ENCODE measurements at places on chromosomes 7 and 10.

DNA sequence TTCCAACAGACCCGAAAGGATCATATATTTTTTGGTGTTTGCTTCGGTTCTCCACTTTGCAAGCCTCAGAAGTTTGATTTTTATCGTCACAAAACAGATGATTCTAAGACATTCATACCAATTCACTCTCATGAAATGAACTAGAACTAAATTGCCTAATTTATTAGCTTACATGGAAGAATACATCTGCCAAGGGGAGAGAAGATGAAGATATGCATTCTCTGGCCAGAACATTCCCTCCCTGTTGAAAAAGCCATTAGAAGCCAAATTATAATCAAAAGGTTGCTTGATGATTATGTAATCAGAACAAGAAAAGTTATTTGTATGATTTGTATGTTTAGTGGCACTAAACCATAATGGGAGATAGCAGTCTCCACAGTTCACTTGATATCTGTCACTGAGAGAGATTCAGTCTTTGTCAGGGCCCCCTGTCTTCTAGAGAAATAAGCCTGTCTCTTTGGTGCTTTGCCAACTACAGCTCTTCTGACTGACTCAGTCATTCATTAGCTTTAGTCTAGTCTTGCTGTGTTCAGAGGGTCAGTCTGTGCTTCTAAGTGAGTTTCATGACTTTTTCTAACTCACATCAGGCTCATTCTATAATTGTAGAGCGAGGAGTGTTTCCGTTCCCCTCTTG lies 95.3 kb upstream of the GNAI1 start:
- no peak for DNase-seq

GRCh38 chr7:157970744-157971143 lies 616.9 kb downstream of the PTPRN2 start:
- DNase-seq = no peak

DNA sequence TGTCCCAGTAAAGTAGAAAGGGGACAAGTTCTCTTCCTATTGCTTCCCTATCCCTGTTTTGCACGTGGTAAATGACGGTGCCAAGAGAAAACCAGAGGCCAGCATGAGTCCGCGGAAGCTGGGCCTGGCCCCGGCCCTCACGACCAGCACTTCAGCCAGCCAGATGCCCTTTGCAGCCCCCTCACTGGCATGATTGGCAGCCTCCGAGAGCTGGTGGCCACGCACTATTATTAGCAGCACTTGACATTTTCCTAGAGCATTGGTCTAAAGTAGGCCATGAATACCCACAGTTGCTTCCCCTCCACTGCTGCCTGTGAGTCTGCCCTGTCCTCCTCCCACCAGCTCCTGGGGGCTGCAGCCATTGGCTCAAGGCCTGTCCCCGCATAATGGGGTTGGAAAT lies 369.1 kb downstream of the PLXNA4 start:
- DNase-seq = no peak

DNA sequence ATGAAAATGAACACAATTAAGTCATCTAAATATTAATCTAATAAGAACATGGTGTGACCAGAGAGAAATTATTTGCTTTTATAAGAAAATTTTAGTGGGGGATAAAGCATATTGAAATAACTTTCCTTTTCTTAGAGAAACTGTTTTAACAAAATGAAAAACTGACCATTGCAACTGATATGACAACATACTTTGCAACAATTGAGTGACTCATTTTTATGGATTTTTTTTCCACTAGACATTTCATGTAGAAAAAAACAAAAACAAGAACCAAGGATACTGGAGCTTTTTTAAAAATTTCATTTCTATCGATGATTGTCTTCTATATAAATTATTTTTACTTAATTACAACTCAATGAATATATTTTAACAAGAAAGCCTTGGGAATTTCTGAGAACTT lies 90.0 kb downstream of the C1GALT1 start:
- no peak for DNase-seq

- DNase-seq = no peak
These were observed 57.6 kb downstream of the CNNM2 start for GRCh38 chr10:102975483-102976379.

DNA sequence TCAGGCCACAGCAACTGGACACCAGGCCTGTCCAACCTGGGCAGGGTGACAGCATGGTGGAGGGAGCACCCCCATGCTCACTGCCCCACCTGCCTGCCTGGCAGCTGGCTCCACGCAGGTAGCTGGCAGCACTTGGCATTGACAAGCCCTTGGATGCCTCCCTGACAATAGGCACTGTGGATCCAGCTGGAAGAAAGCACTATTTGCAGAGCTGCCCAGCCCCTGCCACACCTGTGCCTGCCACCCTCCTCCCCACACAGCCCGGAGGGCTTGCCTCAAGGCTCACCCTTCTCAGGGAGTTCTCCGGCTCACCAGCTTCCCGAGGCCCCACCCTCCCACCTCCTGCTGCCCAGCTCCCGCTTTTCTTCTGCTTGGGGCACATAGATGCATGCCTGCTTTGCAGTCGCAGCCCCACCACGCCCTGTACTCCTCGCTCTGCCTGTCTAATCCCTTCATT lies 160.1 kb downstream of the NEURL1 start:
- no peak for DNase-seq

GRCh38 chr7:108711611-108712010 lies 141.9 kb downstream of the DNAJB9 start:
- no peak for DNase-seq

DNA sequence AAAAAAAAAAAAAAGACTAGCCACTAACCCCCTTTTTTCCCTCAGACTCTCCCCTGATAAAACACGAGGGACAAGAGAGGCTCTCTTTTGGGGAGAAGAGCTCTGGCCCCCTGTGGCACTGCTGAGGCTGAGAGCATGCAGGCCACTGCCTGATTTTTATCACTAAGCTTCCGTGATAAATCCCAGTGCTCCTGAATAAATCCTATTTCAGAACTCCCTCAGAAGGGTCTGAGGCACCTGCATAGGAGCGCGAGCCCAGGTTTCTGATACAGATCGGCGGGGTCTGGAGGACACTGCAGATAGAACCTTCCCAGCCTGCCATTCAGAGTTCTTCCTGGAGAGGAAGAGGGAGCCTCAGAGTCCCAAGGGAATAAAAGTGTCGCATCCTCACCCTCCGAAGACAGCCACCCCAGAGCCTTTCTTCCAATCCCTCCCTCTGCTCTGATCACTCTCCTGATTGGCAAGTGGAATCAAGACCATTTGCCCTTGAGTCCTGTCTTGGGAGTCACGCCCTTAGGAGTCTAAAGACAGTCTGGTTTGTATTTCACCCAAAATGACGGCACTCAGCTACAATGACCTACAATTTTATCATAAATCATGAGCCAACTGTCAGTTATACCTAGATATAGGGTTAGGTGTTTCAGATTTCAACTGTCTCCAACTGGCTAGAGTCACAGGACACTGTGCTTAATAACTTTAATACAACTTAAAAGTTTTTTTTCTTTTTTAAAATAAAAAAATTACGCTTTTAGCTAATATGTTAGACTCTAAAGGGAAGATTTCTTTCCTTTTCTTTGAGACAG lies 153.5 kb downstream of the RNF216 start:
- no peak for DNase-seq

DNA sequence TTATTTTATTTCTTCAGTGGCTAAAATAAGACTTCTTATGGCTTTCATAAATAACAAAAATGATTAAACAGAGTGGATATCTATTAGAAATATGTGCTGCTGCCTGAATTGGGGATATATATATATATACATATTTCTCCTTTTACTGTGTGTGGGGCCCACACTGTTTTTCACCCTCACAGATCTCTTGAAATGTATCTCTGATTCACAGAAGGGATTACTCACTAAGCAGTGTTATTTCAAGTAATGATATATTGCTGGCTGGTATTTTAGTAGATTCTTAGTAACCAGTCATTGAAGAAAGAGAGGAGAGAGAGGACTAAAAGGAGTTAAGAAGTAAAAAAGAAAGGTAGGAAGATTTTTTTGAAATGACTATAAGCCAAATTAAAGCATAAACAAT lies 308.6 kb upstream of the NRP1 start:
- no peak for DNase-seq

DNA sequence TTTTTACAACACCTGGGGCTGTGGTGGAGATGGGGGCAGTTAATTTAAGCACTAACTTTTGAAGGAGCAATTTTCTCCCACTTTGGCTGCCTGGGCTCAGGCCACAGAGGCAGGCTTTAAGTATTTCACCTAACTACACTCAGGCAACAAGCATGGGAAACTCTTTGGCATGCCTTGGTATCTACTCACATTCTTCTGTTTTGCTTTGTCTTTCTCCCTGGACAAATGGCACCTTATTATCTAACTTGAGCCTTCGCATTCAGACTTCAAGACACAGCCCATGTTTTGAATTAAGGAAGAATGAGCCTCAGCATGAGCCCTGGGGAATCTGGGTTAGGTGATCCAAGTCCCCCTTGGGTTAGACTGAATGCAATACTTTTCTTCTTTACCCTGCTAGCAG lies 31.8 kb upstream of the BMPER start:
- DNase-seq = no peak

- no peak for DNase-seq
These were observed 44.4 kb downstream of the LRRC4 start for GRCh38 chr7:127986581-127987521.

DNA sequence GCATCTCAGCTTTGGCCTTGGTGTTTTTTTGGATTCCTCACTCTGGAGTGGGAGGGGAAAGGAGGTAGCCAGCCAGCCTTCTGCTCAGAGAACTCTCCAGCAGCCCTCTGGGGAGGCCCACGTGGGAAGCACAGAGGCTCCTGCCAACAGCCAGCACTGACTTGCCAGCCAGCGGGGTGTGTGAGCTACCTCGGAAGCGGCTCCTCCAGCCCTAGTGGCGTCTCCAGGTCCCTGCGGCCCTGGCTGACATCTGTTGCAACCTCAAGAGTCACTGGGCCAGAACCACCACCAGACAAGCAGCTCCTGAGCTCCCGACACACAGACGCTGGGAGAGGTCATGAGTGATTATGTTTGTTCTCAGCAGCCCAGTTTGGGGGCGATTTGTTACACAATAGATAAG lies 180.2 kb upstream of the FZD8 start:
- peak; percentile 17 for DNase-seq

- no peak for DNase-seq
These were observed 24.5 kb downstream of the TMEM209 start for GRCh38 chr7:130180571-130181262.

DNA sequence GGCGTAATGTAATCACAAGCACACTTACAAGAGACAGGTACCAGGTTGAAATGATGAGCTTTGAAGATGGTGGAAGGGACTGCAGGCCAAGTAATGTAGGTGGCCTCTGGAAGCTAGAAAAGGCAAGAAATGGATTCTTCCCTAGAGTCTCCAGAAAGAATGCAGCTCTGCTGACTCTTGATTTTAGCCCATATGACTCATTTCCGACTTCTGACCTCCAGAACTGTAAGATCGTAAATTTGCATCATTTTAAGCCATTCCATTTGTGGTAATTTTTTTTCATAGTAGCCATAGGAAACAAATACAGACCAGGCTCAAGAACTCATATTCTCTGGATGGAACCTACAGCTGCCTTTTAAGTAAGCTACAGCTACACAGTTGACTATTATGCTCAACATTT lies 315.5 kb downstream of the MAGI2 start:
- no peak for DNase-seq

DNA sequence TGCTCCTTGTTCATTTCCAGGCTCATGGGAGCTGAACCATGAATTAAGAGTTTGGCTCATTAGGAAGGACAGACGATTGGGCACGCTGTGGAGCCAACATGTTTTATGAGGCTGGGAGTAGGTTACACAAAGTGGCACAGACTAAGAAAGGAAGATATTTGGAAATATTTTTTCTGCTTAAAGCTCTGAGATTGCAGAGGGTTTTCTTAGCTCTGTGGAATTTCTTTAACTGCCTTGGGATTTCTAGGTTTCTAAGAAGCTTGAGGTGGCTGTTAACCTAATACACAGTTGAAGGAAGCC lies 344.6 kb downstream of the RNLS start:
- DNase-seq = no peak

GRCh38 chr7:41685684-41686083 lies 17.2 kb downstream of the INHBA start:
- DNase-seq = no peak

GRCh38 chr7:26365901-26366275 lies 74.2 kb downstream of the SNX10 start:
- no peak for DNase-seq

GRCh38 chr10:19993714-19994315 lies 177.6 kb downstream of the PLXDC2 start:
- no peak for DNase-seq

- DNase-seq = no peak
These were observed 31.9 kb upstream of the INSYN2A start for GRCh38 chr10:127228195-127228787.

- DNase-seq = no peak
These were observed 88.0 kb upstream of the TNS3 start for GRCh38 chr7:47669901-47670384.

DNA sequence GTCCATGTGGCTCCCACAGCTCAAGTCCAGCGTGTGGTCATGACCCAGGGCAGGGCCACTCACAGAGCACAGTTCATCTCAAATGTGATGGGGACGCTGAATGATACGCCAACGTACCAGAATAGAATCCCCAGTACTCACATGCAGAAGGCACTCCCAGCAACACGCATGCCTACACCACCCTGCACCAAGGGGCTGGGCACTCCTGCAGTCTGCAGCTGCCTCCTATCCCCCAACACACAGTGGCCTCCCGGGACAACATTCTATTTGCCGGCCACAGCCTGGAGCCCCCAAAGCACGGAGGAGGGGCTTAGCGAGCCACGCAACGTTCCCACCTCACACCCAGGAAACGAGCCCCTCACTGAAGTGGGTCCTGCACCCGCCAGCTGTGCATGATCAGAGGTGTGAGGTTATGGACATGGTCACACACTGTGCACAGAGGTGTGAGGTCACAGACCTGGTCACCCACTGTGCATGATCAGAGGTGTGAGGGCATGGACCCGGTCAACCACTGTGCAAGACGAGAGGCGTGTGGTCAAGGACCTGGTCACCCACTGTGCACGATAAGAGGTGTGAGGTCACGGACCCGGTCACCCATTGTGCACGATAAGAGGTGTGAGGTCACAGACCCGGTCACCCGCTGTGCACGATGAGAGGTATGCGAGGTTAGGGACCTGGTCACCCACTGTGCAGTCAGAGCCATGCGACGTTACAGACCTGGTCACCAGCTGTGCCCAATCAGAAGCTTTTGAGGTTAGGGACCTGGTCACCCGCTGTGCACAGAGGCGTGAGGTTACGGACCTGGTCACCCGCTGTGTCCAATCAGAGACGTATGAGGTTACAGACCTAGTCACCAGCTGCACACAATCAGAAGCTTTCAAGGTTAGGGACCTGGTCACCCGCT lies 182.8 kb downstream of the DIP2C start:
- DNase-seq = no peak

DNA sequence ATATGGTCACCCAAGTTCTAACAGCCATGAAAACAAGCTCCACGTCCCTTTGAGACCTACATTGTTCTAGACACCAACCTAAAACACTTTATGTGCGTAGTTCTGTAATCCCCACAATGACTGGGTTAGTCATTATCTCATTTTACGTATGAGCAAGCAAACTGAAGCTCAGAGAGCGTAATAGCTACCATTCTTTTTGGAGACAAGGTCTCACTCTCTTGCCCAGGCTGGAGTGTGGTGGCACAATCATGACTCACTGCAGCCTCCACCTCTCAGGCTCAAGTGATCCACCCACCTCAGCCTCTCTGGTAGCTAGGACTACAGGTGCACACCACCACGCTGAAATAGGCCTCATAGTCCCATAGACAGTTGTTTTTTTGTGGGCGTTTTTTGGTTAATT lies 10.5 kb downstream of the DAGLB start:
- DNase-seq = no peak

Data from progenitor cell of endocrine pancreas (in vitro differentiated cells).